ENCODE measurements at places on chromosomes 2 and 18. TPM values are rescaled to one million over a fixed set of nuclear protein-coding genes. Genes with fewer than 3 reads are reported as not detected.

LHCGR gene
- not detected for total RNA-seq

VPS54 gene
- total RNA-seq, result 15.2 TPM

- no peaks in the 10 kb centered on the region for H3K4me1 ChIP-seq
- H3K36me3 ChIP-seq, result no peaks in the 10 kb centered on the region
- H3K27me3 ChIP-seq, result no peaks in the 10 kb centered on the region
- no peak for DNase-seq
- H3K4me3 ChIP-seq, result no peak overlapping the region
- no peak overlapping the region for H3K27ac ChIP-seq
Observed at GRCh38 chr2:202161151-202161835, 77.1 kb downstream of the SUMO1 start.

DNA sequence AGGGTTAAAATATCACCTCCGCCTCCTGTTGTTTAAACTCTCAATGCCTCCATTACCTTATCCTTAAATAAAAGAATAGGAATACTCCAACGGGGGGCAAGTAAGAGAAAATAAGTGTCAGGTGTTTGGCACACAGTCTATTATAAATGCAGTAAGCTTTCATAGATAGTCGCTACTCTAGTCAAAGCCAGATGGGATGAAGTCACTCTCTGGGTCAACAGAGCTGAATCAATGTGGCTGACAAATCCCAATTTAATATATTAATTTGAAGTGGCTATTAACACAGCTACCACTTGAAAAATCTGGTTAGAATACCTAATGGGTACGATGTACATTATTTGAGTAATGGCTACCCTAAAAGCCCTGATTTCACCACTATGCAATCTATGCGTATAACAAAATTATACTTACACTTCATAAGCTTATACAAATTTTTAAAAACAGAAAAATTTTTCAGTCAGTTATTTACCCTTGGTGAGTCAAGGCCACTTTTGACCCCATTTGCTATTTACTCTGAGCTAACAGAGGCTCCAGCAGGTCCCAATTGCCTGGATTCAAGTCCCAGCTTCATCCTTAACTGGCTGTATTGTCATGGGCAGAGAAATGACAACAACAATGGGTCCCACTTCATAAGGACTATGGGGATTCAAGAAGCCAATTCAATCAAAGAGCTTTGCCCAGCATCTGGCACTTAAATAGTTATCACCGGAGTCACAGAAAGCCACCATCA, 167.5 kb upstream of the PID1 start:
- no peaks in the 10 kb centered on the region for H3K27me3 ChIP-seq
- H3K4me3 ChIP-seq, result no peak overlapping the region
- no peaks in the 10 kb centered on the region for H3K4me1 ChIP-seq

DNA sequence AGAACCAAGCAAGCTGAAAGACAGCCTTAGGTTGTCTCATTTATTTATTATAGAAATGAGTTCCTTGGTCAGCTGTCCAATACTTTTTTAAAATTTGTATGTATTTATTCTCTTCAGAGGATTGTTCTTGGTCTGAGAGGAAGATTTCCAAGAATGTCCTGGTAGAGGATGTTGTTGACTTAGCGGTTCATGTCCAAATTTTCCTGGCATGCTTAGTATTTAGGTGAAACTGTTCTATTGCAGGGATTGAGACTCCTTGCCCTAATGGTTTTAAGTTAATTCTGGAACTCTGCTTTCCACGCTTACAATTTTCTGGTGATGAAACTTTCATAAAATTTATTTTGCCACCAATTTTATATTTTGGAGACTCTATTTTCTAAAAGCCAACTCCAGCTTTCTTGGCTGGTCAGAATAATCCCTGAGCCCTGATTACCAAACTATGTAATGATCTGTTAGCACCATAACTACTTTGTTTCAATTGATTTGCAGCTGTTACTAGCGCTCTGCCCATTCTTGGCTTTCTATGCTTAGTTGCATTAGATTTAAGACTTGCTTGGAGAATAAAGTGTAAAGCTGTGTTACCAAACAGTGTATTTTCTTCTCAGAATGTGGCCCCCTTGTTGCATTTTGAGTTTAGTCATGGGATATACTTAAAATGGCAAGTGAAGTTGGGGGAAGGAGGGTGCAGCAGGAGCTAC, 1868.8 kb upstream of the CELF4 start:
- H3K4me3 ChIP-seq, result no peak overlapping the region
- no peak for DNase-seq
- no peaks in the 10 kb centered on the region for H3K36me3 ChIP-seq
- no peaks in the 10 kb centered on the region for H3K27me3 ChIP-seq
- H3K27ac ChIP-seq, result no peak overlapping the region

C18orf32 gene
- 48.7 TPM for total RNA-seq

DNA sequence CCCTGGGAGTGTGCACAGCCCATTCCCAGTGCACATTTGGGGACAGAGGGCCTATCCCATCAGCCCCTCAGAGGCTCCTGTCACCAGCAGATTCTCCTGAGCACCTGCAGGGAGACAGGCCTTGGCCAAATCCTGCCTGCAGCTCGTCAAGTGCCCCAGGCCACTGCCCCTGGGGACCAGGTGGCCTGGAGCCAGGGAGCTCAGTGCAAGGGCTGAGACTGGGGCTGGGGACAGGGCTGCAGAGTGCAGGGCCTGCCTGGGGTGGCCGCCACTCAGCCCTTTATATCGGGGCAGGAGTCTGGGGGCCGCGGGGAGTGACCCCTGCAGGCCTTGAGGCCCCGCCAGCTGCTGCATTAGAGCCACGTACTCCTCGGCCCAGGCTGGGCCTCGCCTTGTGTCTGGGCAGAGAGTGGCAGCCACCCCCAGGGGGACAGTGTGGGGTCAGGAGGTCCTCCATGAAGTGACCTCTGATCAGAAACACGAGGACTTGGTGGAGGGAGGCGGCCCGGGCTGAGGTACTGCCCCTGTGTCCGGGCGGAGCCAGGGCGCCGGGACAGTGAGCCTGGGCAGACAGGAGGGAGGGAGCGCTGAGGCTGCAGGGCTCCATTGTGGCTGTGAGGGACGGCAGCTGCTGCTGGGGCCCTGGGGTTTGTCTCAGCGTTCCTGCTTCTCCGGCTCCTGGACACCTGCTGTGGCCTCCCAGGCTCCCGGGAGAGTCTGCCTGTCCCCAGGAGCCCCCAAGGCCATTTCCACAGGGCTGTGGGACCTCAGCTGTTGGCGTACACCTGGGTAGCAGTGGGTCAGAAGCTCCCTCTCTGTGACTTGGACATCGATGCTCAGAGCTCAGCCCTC, 24.2 kb downstream of the GPC1 start:
- no peaks in the 10 kb centered on the region for H3K36me3 ChIP-seq
- no peak overlapping the region for H3K4me3 ChIP-seq
- peaks cover 5% of the 10 kb centered on the region for H3K27me3 ChIP-seq
- DNase-seq, result no peak

STPG4 gene
- total RNA-seq, result 0.72 TPM

GRCh38 chr2:170101789-170102188, 76.2 kb upstream of the MYO3B start:
- no peaks in the 10 kb centered on the region for H3K36me3 ChIP-seq
- no peak for DNase-seq
- no peak overlapping the region for H3K4me3 ChIP-seq
- H3K27me3 ChIP-seq, result no peaks in the 10 kb centered on the region
- H3K4me1 ChIP-seq, result no peaks in the 10 kb centered on the region

DNA sequence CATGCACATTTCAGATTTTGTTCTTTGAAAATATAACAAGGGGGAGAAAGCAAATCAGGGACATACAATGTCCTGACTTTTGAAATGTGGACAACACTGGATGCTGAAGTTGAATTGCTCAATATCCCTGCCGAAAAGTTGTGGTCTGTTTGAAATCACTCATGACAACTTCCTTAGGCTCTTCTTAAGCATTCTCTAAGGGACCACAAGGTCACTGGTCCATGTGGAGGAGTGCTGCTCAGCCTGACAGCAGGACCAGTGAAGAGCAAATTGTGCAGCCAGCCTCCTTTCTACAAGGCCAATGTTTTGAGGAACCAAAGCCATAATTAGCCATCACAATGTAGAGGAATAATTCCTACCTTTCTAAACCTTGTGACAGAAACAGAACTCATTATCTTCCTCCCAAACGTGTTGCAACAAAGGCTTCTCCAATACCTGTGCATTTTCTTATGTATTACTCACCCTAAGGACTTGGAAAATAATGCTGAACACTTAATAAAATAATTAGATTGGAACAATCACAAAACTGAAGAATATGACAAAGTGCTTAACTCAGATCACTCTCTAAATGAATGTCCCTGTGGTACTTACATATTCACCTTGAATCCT, 1477.6 kb upstream of the NXPH2 start:
- H3K36me3 ChIP-seq, result no peaks in the 10 kb centered on the region
- no peak overlapping the region for H3K4me3 ChIP-seq
- H3K4me1 ChIP-seq, result no peaks in the 10 kb centered on the region
- no peak for DNase-seq

GRCh38 chr2:105446501-105446900, 47.6 kb upstream of the FHL2 start:
- peaks cover 7% of the 10 kb centered on the region for H3K27me3 ChIP-seq
- H3K27ac ChIP-seq, result no peak overlapping the region
- H3K4me1 ChIP-seq, result no peaks in the 10 kb centered on the region
- H3K4me3 ChIP-seq, result no peak overlapping the region

DNA sequence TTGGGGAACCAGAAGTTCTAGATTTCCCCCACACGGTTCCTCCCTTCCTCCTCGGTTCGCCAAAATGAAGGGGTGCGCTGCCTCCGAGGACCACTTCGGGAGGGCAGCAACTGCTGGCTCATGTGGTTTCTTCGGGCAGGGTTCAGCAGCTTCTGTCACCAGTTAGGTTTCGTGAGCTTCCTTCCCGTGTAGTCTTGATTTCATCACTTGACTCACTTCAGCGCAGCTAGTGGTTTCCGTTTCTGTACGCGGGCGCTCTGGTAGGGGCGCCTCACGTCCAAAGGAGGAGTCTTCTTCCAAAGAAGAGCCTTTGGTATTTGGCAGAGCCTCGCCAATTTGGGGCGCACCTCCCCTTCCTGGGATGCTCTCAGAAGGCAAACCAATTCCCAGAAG, 485 bp upstream of the GALNT3 start:
- peak; percentile 23 for DNase-seq
- H3K4me1 ChIP-seq, result peaks cover 6% of the 10 kb centered on the region
- no peak overlapping the region for H3K27ac ChIP-seq
- H3K36me3 ChIP-seq, result no peaks in the 10 kb centered on the region
- H3K4me3 ChIP-seq, result peak overlapping the region; percentile 60
- H3K27me3 ChIP-seq, result no peaks in the 10 kb centered on the region

DNA sequence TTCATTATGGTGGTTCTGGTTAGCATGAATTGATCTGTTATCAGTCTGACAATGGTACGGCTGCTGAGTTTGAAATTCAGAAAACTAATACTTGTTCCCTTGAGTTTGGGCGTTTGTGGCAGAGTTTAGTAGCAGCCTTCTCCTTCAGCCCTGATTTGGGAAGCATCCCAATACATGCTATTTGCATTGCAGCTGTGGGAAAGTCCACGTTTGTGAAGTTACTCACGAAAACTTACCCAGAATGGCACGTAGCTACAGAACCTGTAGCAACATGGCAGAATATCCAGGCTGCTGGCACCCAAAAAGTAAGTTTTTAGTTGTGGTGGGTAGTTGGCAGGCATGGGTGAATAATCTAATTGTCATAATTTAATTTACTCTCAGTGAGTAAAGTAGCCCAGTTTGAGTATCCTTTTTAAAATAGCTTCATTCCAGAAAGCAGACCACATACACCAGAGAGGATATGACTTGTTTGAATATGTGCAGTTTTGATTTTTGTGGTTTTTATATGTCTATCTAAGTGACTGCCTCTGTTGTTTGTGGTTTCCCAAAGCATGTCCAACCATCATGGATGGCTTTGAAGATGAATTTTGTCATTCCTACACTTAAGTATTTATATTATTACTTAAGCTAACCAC, 12.2 kb downstream of the DGUOK start:
- no peak overlapping the region for H3K27ac ChIP-seq
- H3K36me3 ChIP-seq, result peaks cover 4% of the 10 kb centered on the region
- H3K4me3 ChIP-seq, result no peak overlapping the region
- H3K27me3 ChIP-seq, result no peaks in the 10 kb centered on the region
- H3K4me1 ChIP-seq, result peaks cover 51% of the 10 kb centered on the region
